ENCODE measurements at places on chromosomes 12 and 14.

GRCh38 chr12:6742834-6743233, 10.1 kb downstream of the MLF2 start:
- no peak for DNase-seq

DNA sequence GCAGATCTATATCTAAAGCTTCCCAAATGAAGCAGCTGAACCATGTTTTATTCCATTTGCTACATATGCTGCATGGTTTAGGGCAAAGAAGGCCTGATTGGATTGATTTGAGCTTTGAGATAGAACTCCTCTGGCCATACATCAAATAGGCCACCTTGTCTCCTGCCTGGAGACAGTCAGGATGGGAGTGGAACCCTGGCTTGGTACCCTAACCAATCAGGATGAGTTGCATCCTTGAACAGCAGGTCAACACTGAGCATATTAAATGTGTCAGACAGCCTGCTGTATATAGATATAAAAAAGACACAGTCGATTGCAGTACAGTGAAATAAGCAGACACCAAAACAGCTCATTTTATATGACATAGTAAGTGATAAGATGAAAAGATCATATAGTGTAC, 291.7 kb downstream of the NUAK1 start:
- DNase-seq, result no peak

DNA sequence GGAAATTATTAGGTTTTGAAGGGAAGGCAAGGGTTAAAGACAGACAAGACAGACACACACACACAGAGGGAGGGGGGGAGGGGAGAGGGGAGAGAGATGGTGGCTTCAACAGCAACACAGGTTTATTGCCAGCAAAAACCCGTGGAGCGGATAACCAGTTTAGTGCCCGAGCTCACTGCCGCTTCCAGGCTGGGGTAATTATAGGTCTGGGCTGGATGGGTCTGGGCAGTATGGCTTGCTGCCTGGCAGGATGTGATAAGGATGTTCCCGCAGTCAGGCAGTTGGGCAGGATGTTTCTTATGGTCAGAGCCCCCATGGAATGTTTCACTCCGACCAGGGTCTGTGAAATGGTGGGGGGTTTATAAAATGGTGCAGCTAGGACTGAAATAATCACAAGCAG, 4.4 kb upstream of the TDRD9 start:
- DNase-seq, result no peak

- DNase-seq, result no peak
These were observed 86.3 kb downstream of the DCAF5 start for GRCh38 chr14:69066396-69067171.

GRCh38 chr12:96078231-96079135, 43.1 kb upstream of the LTA4H start:
- no peak for DNase-seq

- no peak for DNase-seq
These were observed 167.4 kb upstream of the RGS6 start for GRCh38 chr14:71764701-71765382.

- no peak for DNase-seq
These were observed 42.6 kb upstream of the FOXJ2 start for GRCh38 chr12:7989827-7990491.

GRCh38 chr12:111201036-111201435, 167.9 kb downstream of the PHETA1 start:
- no peak for DNase-seq

GRCh38 chr14:60532442-60532841, 23.5 kb downstream of the SIX6 start:
- no peak for DNase-seq

- DNase-seq, result peak; percentile 7
These were observed 157.4 kb upstream of the FOXG1 start for GRCh38 chr14:28608851-28609828.

- no peak for DNase-seq
These were observed 100.1 kb downstream of the PPP1R12A start for GRCh38 chr12:79834712-79835376.

DNA sequence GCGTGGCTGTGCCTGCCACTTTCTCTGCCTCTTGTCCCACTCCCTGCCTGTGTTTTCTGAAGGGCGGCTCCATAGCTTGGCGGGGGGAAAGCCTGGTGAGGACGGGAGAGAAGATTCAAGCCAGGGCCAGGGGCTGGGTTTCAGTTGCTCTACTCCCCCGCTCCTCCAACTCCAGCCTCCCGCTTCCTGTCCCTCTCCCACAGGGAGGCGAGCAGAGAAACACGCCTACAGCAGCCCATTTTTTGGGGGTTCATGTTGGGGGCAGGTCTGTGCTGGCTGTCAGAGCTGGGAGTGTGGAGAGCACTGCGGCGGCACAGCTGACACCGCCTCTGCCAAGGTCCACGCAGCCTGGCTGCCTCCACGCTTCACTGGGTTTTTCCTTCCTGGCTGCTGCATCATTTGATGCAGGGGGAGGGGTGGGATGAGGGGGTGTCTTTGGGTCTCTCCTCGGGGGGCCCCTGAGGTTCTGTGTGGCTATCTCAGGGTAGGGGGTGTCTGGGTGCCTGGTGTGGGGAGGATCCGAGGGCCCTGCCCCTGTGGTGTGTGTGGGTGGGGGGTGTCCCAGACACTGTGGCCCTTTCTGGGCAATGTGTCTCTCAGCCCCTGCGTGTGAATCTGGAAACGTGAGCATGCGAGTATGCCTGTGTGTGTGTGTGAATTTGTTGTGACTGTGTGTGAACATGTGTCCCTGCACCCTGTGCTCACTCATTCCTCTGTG, 10.7 kb upstream of the KRT80 start:
- no peak for DNase-seq

DNA sequence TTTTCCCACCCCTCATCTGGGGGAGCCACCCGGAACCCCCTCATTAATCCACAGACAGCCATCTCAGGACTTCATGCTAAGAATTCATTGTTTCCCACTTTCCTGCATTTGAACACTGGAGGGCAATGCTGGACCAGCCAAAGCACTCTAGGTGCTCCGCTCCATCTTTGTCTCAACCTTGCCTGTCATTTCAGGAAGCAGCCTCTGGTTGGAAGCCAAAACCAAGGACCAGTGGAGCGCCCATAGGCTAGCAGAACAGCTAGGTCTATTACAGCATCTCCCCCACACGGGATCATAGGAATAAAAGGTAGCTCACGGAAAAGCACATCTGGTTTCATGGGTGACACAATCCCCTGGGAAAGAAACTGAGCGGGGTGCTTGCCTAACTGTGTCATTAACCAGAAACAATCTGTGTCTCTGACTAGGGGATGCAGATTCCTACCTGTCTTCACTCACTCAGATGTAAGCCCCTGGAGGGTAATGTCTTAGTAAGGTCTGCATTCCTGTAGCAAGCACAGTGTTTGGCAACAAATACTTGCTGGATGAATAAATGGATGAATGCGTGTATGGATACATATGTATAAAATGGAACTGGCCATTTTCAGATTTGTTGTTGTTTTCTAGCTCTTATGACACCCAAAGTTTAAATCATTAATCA, 197.0 kb downstream of the DAD1 start:
- DNase-seq, result no peak

DNA sequence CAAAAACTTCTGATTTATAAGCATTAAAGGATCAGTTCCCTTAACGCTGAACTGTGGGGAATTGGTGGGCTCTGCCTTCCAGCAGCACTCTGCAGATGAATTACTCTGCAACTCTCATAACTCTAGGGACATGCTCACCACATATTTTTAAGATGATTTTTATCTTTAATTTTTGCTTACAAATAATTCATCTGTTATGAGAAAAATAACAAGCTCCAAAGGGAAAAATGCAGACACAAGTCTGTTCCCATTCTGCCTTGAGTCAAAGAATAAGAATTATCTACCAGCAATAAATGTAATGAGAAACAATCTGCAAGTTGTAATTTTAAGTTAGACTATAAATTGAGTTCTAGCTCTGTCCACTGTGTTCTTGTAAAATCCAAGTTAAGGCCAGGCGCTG, 133.1 kb upstream of the MDM1 start:
- no peak for DNase-seq

- DNase-seq, result no peak
These were observed 190.6 kb downstream of the PHLDA1 start for GRCh38 chr12:75840994-75841355.

- no peak for DNase-seq
These were observed 7.8 kb downstream of the CTDSP2 start for GRCh38 chr12:57838594-57839302.

GRCh38 chr12:2335109-2335508, 282.3 kb downstream of the CACNA1C start:
- DNase-seq, result no peak

DNA sequence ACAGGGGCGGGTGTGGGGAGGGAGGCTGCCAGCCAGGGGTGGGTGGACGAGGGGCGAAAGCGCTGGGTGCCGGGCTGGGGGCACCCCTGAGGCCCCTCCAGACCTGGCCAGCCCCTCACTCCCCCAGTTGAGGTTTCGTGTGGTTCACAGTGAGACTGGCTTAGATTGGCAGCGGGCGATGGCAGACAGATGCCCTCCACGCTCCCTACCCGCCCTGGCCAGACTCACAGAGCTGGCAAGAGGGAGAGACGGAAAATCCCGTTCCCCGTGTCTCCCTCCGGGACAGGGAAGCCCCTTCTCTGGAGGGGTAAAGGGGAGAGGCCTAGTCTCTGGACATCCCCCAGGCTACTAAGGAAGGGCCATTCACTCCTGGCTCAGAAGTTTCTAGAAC, 33.2 kb upstream of the VPS37B start:
- DNase-seq, result no peak

DNA sequence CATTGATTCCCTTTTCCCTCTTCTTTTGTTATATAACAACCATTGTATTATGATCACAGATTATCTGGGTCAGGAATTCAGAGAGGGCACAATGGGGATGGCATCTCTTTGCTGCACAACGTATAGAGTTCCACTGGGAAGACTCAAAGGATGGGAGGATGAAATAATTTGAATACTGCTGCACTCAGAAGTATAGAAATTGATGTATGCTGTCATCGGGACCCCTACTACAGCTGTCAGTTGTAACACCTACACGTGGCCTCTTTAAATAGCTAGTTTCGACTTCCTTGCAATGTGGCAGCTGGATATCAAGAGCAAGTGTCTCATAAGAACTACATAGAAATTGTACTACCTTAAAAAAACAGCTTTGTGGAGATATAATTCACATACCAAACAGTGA, 408.1 kb downstream of the PDZRN4 start:
- DNase-seq, result no peak

DNA sequence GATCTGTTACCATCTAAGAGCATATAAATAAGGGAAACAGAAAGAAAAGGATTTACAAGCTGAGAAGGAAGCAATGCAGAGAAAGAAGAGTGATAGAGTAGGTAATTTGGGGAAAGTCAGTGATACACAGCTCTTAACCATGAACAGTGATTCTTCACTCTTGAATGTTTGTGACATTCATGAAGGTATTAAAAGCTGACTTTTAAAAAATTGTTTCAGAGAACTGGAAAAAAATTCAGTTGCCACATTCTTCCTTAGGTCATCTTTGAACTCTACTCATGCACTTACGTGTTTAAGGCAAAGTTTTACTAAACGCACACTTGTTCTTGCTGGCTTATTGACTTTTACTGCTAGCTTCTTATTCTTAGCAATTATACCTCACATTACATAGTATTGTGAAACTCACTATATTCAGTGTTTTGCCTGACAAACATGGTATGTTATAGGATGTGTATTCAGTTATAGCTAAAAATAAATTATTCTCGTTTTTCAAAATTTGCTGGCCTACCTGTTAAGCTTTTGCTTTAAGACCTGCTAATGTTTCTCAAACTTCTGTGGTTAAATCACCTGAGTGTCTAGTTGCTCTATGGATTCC, 10.9 kb downstream of the HIF1A start:
- DNase-seq, result no peak

DNA sequence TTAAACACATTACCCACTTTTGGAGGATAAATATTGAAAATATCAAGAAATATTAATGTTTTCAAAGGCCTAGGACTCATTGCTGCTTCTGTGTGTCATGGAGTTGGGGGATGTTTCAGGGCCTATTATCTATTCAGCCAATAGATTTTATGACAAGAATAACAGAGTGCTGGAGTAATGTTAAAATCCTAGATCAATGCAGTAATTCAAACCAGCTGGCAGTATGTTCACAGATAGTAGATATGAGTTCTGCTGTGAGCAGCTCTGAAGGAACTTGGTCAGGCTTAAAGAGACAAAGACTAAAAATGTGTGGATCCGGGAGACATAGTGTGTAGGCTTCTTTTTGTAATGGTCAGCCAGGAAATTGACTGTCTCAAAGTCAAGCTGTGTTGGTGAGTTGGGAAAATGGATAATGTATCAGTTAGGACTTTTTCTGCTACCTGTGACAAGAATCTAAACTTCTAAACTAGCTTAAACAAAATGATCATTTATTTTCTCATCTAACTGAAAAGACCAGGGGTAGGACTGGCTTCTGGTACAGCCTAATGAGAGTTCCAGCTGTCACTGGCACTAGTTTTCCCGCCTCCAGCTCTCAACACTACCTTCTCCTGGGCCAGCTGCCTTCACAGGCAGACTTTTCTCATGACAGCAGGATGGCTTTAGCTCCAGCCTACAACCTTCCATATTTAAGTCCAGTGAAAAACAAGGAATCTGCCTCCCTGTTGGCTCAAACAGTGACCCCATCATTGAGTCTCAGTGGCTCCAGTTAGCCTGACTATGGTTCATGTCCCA, 16.3 kb upstream of the POLR3B start:
- no peak for DNase-seq

DNA sequence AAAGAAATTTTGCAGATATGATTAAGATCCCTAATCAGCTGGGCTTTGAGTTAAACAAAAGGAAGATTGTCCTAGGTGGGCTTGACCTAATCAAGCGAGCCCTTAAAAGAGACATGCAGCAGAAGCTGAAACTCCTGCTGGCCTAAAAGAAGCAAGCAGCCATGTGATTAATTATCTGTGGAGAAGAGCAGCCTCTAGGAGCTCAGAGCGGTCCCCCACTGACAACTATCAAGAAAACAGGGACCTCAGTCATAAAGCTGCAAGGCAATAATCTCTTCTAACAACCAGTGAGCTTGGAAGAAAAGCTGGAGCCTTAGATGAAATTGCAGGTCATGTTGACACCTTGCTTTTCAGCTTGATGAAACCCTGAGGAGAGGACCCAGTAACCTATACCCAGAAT, 288.9 kb upstream of the CLEC14A start:
- DNase-seq, result no peak

DNA sequence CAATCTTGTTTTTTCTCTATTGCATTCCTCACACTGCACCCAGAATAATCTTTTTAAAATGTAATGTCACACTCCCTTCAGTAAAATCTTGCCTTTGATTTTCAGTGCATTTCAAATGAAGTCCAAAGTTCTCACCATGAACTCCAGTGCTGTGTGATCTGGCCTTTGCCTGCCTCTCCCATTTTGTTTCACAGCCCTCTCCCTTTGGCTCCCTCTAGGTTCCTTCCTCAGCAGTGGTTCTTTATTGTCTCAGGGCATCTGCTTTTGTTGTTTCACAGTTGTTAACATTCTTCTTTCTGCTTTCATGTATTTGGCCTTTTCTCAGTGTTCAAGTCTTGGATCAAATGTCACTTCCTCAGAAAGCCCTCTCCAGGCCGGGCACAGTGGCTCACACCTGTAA, 84.5 kb upstream of the AMN1 start:
- DNase-seq, result no peak
